Stimulated activated CD4-positive, alpha-beta T cell treated with anti-CD3 and anti-CD28 coated beads, TNF-alpha, amount 100 ng/mL, for 1 hour (primary cell): ENCODE measurements at places on chromosomes 4 and X.

DNA sequence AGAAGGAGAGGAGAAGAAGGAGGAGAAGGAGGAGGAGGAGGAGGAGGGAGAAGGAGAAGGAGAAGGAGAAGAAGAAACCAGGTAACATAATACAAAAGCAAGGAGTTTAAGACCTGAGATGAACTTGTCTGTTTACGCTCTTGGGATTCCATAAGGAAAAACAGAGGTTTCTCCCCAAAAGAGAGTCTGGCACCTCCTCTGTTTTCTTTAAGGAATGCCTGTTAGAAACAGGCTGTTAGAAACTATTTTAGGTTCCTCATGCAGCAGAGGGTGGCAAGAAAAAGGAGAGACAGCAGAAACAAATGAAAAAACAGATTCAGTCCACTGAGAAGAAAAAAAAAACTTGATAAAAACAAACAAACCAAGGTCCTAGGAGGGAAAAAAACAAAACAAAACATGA lies 10.3 kb upstream of the FHDC1 start:
- no peak for DNase-seq

- DNase-seq, result no peak
These were observed 682.4 kb upstream of the GRIA3 start for GRCh38 chrX:122501652-122502051.

GRCh38 chrX:152735860-152736511 lies 2.4 kb downstream of the MAGEA12 start:
- no peak for DNase-seq

DNA sequence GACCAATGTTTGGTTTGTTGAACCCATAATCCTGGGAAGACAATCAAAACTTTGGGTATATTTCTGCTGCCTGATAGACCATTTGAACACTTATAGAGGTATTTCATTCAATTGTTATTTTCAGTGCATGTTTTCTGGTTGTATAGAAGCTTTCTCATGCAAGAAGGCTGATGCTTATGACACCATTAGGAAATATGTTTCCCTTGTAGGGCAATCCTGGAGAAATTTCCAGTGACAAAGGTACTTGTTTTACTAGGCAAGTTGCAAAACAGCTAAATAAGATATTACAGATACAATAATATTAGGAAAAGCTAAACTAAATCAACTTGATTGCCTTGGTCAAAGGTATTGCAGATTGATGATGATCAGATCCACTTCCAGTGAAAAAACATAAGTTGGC lies 32.8 kb upstream of the FGF2 start:
- DNase-seq, result no peak

GRCh38 chr4:2070421-2071251 lies 11.5 kb downstream of the NAT8L start:
- no peak for DNase-seq

DNA sequence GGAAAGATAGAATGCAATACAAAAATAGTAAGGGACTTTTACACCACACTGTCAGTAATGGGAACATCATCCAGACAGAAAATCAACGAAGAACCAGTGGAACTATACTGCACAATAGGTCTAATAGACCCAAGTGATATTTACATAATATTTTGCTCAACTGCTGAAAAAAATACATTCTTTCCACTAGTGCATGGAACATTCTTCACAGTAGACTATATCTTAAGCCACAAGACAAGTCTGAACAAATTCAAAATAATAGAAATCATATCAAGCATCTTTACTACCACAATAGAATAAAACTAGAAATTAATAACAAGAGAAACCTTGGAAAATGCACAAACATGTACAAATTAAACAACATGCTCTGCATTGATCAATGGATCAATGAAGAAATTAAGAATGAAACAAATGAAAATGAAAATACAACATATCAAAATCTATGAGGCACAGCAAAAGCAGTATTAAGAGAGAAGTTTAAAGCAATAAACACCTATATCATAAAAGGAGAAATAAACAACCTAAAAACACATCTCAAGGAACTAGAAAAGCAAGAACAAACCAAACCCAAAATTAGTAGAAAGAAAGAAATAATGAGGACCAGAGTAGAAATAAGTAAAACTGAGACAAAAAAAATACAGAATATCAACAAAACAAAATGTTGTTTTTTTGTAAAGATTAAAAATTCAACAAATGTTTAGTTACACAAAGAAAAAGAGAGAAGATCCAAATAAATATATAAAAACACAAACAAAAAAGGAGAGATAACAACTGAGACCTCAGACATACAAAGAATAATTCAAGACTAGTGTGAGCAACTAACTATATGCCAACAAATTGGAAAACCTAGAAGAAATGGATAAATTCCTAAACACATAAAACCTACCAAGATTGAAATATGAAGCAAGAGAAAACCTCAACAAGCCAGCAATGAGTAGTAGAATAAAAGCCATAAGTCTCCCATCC lies 51.5 kb upstream of the ANTXR2 start:
- DNase-seq, result no peak

DNA sequence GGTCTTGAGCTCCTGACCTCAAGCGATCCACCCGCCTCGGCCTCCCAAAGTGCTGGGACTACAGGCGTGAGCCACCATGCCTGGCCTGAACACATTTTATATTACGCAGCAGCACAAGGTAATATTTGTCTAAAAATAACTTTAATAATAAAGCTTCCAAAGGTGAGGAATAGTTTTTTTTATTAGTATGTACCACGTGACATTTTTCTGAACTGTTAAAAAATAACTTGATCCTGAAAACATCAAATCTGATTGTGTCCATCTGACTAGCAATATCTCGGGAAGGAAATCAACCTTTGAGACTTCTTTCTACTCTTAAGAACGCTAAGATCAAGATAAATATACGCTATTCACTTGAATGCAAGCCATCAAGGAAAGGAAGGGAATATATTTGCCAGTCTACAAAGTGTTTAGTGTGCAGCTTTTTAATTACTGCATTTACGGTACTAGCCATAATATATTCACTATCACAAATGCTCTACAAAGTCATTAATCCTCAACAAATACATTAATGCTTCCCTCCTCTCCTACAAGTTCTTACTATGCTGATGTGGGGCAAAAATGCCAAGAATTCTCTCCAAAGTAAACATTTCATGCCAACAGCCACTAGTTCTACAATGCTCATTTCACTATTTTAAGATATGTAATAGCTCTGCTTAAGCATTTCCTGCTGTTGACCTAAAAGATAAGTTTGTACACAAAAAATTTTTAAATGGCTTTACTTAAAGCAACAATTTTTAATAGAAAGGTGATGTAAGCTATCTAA lies 143.6 kb downstream of the APBB2 start:
- DNase-seq, result no peak

DNA sequence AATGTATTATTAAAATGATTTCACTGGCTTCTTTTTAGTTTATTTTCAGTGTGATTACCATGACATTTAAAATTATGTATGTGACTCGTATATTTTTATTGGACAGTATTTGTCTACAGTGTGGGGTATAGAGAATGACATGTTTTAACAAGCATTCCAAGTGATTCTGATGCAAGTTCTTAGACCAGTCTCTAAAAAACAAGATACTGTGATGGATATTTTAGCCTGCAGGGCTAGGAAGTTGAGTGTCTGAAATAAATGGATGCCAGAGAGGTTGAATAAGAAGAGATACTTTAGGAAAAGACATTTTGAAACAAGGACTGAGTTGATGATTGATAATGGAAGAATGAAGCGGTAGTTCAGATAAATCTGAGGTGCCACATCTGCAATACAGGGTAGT lies 3.5 kb upstream of the MAD2L1 start:
- no peak for DNase-seq

GRCh38 chrX:110327336-110327735 lies 9.5 kb upstream of the AMMECR1 start:
- DNase-seq, result no peak

DNA sequence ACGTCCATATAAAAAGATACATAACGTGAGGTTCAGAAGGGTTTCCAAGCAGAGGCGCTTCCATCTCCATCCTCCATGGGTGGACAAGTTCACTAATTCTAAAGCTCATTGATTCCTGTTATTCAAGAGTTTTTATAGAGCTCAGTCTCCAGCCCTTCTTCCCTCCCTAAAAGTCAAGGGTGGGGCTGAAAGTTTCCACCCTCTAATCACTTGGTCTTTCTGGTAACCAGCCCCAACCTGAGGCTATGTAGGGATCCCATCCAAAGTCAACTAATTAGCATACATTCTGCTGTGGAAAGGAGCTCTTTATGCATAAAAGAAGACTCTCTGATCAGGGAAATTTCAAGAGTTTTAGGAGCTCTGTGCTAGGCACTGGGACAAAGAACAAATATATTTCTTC lies 46.9 kb upstream of the VEGFC start:
- DNase-seq, result no peak

GRCh38 chr4:80434238-80434637 lies 98.7 kb downstream of the CFAP299 start:
- no peak for DNase-seq

DNA sequence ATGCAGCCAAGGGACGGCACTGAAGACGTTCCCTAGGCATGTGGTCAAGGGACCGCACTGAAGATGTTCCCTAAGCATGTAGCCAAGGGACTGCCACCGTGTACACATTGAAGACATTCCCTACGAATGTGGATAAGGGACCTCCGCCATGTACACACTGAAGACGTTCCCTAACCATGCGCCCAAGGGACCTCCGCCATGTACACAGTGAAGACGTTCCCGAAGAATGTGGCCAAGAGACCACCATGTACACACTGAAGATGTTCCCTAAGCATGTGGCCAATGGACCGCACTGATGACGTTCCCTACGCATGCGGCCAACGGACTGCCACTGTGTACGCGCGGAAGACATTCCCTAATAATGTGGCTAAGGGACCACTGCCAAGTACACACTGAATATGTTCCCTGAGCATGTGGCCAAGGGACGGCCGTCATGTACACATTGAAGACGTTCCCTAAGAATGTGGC lies 48.4 kb downstream of the DHRSX start:
- DNase-seq, result no peak

- DNase-seq, result no peak
These were observed 242.4 kb downstream of the BMPR1B start for GRCh38 chr4:95000076-95000648.

GRCh38 chr4:107774681-107775080 lies 50.1 kb upstream of the SGMS2 start:
- no peak for DNase-seq
